ENCODE measurements at places on chromosomes 11 and 22.

- DNase-seq: no peak
Measured at GRCh38 chr22:33492210-33492651, 428.0 kb downstream of the LARGE1 start.

GRCh38 chr11:108994887-108995286 lies 330.0 kb downstream of the DDX10 start:
- no peak for DNase-seq

DNA sequence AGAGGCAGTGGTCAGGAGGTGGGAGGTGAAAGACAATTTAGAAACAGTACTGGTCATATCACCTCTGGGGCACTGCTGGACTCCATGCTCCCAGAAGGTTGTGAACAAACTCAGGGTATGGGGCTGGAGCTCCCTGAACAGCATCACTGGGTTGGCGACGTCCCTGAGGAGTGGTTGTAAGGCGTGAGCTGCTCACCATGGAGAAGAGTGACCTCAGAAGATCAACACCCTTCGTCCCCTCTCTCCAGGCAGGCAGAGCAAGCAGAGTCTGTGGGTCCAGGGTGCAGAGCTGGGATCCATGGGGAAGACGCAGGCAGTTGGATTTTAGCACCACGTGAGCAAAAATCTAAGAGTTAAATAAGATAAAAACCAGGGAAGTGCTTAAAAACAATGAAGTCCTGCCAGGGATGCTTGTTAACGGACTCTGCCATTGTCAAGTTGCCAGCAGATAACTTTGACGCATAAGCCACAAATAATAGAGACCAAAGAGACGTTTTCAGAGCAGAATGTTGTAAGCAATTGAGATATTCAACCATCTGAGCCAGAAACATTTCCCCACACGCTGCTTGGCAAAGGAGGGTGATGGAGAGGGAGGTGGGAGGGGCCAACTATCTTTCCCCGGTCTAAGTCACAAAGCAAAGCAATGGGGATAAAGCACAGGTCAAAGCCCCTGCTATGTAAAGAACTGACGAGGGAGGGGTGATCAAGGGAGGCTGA lies 13.6 kb downstream of the PNPLA5 start:
- DNase-seq: no peak

DNA sequence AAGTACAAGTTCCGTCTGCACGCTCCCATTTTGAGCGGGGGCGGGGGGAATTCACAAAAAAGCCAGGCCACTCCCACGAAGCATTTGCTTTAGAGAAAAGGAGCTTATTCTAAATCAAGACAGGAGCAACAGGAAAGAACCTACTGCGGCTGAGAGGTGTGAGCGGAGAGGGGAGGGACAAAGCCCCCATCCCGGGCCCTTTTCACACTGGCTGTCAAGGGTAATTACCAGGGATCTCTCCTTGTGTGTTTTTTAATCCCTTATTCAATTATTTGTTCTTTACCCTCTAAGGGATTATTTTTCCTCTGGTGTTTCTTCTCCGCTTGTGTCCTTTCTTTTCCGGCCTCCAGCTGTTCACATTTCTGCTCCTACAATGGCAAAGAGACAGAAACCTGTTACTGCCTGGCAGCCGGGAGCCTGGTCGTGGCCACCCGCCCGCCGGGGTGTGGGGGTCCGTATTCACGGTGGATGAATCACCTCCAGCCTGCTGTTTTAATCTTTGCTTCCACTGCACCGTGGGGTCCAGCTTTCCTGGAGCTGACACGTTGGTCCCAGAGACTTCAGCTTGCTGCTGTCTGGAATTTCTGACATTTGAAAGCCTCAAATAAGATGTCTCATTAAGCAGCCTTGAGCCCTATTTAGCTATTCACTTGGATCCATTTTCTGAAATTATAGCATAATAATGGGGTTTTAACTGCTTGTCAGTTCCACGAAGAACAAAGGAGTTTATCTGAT lies 61.4 kb upstream of the FADD start:
- no peak for DNase-seq

- DNase-seq: no peak
Measured at GRCh38 chr22:44549701-44550100, 51.7 kb upstream of the RTL6 start.

- DNase-seq: no peak
Measured at GRCh38 chr11:117827521-117828511, 3.3 kb upstream of the FXYD2 start.

DNA sequence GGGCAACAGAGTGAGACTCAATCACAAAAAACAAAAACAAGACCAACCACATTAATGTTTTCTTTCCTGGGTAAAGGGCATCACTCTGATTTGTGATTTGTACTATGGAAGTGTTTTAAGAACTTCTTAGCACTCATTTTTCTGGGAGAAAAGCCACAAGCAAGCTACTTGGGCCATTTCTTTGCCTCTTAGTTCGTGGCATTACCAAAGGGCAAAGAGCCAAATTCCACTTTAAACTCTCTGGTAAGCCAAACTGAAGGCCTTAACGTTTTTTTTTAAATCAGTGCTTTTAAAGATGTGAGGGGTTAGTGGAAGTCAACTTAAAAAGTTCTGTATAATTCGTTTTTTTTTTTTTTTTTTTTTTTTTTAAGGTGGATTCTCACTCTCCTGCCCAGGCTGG lies 36.9 kb downstream of the CAT start:
- DNase-seq: no peak

DNA sequence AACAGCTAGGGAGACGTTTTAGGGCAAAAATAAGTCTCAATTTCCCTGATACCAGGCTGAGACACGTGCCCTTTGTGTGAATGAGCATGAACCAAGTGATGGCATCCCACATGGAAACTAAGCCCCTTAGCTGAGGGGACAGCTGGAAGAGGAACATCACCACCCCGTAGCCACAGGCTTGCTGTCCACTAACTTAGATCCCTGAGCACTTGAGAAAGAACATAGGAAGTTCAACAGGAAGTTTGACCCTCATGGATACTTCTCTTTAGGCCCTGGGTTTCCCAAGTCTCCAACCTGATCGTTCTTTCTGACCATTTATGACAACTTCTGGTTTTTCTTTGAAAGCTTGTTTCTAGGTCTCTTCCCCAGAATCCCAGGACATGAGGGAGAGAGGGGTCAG lies 11.6 kb upstream of the CKAP5 start:
- DNase-seq: no peak

DNA sequence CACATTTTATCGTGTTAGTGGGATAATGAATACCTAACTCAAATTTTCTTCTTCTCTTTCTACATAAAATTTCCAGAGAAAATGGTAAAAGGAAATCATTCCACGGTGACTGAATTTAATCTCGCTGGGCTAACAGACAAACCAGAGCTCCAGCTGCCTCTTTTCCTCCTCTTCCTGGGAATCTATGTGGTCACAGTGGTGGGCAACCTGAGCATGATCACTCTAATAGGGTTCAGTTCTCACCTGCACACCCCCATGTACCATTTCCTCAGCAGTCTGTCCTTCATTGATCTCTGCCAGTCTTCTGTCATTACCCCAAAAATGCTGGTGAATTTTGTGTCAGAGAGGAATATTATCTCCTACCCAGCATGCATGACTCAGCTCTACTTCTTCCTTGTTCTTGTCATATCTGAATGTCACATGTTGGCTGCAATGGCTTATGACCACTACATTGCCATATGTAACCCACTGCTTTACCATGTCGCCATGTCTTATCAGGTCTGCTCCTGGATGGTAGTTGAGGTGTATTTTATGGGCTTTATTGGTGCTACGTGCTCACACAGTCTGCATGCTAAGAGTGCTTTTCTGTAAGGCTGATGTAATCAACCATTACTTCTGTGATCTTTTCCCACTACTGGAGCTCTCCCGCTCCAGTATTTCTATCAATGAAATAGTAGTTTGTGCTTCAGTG lies 24.1 kb downstream of the OR10D3 start:
- DNase-seq: no peak

DNA sequence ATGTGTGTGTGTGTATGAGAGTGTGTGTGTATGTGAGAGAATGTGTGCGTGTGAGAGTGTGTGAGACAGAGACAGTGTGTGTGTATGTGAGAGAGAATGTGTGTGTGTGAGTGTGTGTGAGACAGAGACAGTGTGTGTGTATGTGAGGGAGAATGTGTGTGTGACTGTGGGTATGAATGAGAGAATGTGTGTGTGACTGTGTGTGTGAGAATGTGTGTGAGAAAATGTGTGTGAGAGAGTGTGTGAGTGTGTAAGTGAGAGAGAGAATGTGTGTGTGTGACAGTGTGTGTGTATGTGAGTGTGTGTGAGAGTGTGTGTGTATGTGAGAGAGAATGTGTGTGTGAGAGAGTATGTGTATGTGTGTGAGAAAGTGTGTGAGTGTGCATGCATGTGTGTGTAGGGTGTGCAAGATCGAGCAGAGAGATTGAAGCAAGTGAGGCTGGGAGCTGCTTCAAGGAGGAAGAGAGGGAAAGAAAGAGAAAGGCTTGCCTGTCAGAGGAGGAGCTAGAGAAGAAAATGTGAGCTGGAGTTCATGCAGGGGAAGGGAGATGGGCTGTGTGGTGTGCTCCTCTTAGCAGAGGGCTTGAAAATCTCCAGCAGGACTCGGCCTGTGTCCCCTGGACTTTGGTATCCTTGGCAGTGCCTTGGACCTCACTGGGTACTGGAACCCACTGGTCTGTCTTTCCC lies 27.7 kb upstream of the TP53I11 start:
- no peak for DNase-seq

DNA sequence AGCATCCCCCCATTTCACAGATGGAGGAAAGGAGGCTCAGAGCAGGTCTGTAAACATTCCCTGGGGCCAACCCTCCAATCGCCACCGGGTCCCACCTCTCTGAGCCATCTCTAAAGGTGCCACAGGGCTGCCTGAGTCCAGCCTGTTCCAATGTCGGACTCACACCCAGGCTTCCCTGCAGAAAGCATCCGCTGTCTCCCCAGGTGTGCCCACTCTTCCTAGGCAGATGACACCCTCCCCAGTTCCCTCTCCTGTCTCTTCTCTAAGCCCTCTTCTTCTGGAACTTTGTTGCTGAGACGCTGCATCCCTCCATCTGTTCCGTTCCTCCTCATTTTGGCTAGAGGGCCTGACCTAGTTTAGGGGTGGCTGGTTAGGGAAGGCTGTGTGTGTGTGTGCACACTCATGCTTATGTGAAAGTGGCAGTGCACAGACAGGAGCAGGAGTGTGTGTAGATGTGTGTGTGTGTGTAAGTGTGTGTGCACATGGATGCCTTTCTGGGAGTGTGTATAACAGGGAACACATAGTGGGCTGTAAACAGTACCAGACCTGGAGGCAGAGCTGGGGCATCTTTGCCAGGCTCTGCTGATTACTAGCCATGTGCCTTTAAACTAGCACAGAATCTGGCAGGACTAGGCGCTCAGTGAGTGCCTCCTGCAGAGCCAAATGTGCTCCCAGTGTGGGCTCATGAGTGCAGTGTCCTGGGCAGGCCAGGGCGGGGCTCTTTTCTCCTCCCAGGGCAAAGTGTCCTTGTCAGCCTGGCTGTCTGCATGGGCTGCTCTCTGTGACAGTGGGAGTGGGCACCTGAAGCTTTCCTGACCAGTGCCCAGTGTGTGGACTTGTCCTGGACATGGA lies 77.3 kb upstream of the NECTIN1 start:
- DNase-seq: no peak
